ENCODE measurements at places on chromosomes 7 and 10.

DNA sequence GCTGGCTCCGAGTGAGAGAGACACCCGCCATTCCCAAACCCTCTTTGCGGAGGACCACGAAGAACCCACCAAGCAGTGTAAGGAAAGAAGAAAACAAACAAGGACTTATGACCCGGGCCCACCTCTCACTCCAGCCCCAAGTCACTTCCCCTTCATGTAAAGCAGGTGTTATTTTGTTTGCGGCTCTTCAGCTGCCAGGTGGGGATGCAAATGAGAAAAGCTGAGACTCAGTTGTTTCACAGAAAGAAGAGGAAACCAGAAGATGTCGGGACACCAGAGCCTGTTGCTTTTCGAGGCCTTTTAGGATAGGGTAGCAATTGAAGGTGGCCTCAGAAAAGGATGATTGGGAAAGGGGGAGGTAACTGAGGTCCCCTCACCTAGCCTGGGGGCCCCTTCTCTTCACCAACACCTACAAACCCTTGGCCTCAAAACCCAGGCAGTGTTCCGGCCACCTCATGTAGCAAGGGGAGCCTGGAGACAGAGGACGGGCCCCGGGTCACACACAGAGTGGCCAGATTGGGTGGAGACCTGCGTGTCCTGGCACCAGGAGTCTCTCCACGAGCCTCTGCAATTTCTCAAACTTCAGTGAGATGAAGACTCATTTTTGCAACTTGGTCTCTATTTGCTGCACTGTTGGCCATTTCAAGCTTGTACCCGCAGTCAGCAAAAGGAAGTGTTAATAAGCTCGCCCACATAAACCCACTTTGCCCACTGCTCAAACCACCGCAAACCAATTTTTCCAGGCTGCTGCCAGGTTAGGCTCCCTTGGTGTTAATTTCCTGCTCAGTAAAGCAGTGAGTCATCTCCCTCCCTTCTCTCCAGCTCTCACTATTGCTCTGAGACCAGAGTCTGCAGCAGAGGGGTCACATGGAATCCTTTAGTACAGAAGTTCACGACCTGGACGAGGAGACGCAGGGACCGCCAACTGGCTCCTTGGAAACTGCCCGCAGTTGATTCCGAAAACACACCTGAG lies 45.5 kb downstream of the AOC1 start:
- no peak for DNase-seq

DNA sequence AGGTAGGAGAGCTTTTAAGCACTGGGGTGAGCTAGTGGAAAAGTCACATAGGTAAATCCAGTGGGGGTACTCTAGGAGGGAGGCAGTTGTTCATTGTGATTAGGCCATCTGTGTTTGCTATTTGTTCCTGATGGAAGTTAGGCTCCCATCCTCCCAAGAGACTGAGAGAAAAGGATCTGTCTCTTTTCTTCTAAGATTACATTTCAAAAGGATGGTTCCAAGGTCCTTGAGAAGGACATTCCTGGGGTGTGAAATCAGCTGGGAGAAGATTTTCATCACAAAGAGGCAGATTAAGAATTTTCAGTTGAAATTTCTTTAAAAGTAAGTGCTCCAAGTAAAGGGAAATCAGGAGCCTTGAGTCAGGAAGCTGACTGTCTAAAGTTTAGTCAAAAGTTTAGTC lies 210.8 kb upstream of the CSTF2T start:
- DNase-seq: no peak

GRCh38 chr7:28408105-28408959 lies 4.0 kb upstream of the CREB5 start:
- no peak for DNase-seq

DNA sequence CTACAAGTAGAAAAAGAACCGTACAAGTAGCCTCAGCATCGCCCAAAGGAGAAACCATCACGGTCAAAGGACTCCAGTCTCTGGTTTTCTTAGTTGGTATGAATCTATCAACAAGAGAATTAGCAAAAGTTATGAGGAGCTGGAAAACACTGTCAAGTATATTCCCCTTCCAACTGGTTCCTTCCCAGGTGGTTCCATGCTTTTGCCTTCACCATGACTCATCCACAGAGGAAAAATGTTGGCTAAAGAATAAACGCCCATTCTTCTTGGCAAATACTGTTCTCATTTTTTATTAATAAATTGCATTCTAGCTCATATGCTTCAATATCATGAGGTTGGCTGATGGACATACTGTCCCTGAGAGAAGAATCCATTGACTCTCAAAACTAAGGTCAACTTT lies 6.4 kb downstream of the ELMO1 start:
- DNase-seq: no peak

GRCh38 chr7:38217672-38218071 lies 39.6 kb downstream of the STARD3NL start:
- no peak for DNase-seq

DNA sequence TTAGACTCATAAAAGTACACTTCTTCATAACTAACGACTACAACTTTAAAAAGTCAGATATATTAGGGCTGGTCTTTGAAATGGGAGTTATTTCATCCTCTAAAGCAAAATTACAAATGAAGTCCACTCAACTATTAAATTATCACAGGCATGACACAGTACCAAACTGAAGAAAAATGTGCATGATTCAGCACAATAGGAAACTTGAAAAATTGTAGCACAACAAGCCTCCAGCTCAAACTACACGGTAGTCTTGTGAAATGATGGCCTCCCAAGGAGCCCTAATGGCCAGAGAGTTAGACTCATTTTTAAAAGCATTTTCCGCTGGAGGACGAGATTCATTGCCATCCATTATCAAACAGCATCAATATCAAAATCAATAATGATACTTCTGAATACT lies 76.4 kb downstream of the MAGI2 start:
- no peak for DNase-seq

GRCh38 chr10:113148901-113149300 lies 198.9 kb downstream of the TCF7L2 start:
- no peak for DNase-seq

DNA sequence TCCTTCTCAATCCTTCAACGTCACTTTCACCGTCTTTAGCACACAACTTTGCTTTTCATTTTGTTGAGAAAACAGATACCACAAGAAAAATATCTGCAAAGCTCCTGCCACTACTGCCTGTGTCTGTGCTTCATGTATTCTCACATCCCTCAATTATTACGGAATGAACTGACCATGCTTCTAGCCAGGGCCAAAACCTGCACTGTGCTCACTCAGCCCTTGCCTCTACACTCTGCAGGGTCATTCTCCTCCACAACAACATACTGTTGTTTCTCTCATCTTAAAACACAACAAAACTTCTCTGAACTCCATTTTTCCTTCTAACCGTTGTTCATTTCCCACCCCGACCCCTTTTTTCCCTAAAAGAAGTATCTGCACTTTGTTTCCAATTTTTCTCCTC lies 29.5 kb downstream of the BMPR1A start:
- DNase-seq: no peak

DNA sequence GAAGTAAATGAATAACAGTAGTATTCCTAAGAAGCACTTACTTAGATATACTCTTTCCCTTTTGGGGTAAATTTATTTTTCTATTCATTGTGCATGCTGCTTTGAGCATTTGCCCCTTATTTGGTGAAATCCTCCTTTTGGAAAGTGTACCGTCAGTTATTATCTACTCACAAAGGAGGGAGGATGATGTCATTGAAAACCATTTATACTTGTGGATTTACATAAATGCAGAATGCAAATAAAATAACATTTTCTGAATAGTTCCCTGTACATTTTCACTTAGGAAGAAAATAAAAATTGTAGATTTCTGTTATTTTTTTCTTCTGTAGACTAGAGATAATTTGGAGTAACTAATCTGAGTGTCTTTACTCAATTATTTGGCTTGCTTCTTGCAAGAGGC lies 29.5 kb upstream of the SEM1 start:
- no peak for DNase-seq

- no peak for DNase-seq
These were observed 13.6 kb downstream of the WBP1L start for GRCh38 chr10:102757323-102757722.

All from stimulated activated CD4-positive, alpha-beta T cell treated with anti-CD3 and anti-CD28 coated beads, Interleukin-15, amount 100 ng/mL, for 1 hour (primary cell).